ENCODE measurements at places on chromosomes 2 and 18. TPM values are rescaled to one million over a fixed set of nuclear protein-coding genes. Genes with fewer than 3 reads are reported as not detected.

The NLRC4 gene
- total RNA-seq: not detected

The INPP5D gene
- 0.28 TPM for total RNA-seq

The MOCOS gene
- total RNA-seq: 2.6 TPM

The COL4A4 gene
- total RNA-seq: 0.16 TPM

The BMP10 gene
- not detected for total RNA-seq

The TMEM185B gene
- 22.4 TPM for total RNA-seq

The TMEM182 gene
- total RNA-seq: 7.9 TPM

The MEP1B gene
- total RNA-seq: not detected

The TMEM247 gene
- total RNA-seq: not detected

The EGR4 gene
- total RNA-seq: not detected

The LYPD1 gene
- 17.4 TPM for total RNA-seq

The C1QL2 gene
- total RNA-seq: not detected

The SLC9A4 gene
- total RNA-seq: not detected

The LHCGR gene
- total RNA-seq: 0.12 TPM

The HNRNPLL gene
- 79.9 TPM for total RNA-seq

The LYPD6B gene
- not detected for total RNA-seq

The PRPF40A gene
- total RNA-seq: 136 TPM

The TDRD15 gene
- total RNA-seq: not detected

The PRKAG3 gene
- not detected for total RNA-seq

The NGEF gene
- 0.96 TPM for total RNA-seq

The CCDC178 gene
- 0.42 TPM for total RNA-seq

The SCN3A gene
- 3.7 TPM for total RNA-seq

The FLACC1 gene
- total RNA-seq: 1.0 TPM

The MITD1 gene
- 31.7 TPM for total RNA-seq

The RAMP1 gene
- total RNA-seq: 0.91 TPM

The ABCB11 gene
- total RNA-seq: 0.07 TPM

The RAB31 gene
- total RNA-seq: 23.6 TPM

The LRP2 gene
- total RNA-seq: 27.5 TPM

Data from neural crest cell (in vitro differentiated cells).